NCI-H1092 (cell line): ENCODE measurements at places on chromosomes 12 and 14.

- DNase-seq, result no peak
Observed at GRCh38 chr14:49692193-49692757, 645 bp upstream of the KLHDC1 start.

GRCh38 chr12:4216187-4216927 is 57.2 kb upstream of the CCND2 start:
- no peak for DNase-seq

DNA sequence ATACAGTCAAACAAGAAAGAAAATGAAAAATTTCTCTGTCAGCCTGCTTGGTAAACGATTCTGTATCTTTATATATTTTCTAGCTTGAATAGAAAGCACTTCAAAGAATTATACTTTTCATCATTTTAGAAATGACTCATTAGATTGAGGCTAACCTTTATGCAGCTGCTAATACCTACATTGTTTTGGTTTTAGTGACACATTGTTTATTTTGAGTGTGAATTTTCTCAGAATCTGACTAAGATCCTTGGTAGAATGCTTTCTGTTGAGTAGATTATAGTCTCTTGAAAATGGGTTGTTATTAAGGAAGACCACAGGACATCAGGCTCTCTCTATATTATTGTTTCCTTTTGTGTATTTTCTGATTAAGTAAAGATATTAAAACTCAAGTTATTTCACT is at the start of gene PMCH:
Gene PMCH, minus strand, starts transcription at position 45 of the 400 bp plus-strand sequence. CDS start 63 bp downstream, outside the sequence.
- DNase-seq, result no peak

DNA sequence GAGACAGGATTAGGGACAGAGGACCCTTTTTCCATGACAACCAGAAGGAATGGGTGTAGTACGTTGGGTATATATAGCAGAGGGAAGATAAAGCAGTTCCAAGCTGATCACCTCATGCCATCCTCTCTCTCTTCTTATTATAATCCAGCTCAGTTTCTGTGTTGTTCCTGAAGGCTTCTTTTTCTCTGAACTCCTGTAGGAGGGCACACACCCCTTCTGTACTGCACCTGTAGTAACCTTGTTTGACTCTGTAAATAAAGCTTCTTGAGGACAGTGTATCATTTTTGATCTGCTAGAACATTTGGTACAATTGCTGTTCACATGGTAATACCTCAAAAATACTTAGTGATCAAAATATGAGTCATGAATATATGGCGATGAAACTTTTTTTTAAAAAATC is 33.5 kb downstream of the HELB start:
- no peak for DNase-seq

DNA sequence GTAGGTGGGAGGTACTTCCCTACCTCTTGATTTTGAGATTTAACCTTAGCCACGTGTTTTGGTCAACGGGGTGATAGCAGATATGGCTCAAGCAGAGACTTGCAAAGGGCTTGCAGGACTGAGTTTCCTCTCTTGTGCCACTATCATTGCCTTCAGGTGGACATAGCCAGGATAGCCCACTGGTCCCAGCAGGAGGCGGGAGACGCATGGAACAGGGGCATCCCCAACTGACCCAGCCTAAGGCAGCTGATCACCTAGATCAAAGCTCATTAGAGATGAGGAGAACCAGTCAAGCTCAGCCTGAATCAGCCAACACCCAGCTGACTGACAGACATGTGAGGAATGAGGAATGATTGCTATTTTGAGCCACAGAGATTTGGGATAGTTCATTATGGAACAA is 49.6 kb downstream of the CALM1 start:
- no peak for DNase-seq

DNA sequence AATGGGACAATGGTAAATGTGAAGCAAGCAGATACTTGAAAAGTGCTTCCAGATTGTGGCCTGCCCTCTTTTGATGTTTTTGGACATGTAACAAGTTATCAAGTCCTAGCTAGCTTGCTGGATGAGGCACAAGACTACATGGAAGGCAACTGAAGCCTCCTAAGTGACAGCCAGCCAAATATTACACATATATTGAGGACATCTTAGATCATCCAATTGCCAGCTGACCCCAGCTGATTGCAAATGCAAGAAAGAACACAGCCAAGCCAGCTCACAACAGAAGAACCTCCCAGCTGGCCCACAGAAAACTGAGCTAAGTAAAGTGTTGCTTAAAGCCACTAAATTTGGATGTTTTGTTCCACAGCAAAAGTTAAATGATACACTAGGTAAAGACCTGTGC is 156.9 kb downstream of the SRGAP1 start:
- no peak for DNase-seq

DNA sequence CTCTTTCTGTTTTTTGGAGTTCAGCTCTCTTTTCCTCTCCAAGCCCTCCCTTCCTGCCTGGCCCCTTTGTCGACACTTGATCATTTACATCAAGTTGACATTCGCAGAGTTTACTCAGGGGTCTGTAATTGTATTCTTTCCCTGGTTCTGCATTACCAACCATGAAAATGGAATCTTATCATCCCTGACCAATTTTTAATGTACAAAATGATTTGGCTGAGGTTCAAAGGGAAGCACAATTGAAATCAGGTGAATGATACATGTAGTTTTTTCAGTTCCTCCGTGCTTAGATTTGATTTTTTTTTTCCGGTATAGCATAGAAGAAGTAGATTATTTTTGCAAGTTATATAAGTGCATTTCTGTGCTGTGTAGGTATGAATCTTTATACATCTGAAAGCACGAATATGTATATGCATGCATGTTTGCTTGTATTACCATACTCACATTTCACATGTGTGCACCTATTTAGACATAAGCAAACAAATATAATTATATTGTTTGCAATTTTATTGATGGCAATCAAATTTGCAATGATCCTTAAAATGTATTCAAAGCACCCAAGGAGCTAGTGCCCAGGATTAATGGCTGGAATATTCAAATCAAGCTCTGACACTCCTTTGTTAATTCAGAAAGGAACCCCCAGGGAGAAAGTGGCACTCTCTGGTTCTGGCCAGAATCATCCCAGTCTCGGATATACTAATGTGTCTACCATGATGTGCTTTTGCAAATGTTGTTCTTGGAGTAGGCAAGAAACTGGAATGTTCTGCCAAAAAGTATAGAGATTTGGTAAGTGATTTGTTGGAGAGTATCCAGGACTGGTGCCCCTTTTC is 189.3 kb downstream of the VRK1 start:
- DNase-seq, result no peak

DNA sequence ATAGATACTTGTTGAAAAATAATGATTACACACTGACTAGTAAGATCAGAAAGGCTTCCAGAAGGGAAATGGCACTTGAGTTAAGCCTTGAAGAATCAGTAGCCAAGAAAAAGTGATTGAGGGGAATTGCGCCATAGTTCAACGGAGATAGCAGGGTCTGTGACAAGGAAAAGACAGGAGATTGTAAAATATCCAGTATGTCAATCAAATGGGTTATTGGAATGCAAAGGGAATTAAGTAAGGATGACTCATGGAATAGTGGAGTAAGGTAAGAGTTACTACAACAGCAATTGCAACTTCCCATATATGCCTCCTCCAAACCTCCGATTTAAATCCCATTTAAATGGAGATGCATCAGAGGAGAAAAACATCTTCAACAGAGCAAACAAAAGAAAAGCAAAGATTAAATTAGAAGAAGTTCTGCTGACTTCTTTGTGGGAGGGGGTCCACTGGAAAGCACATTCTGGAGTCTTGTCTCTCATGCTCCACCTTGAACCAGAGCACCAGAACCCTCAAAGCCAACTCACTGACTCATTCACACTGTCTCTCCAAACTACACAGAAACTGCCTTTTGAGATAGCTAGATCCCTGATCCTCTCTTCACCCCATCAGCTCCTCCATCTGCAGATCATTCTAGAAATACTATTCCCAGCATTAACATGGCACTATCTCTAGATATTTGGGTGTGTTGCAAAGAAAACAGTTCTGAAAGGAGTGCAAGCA is 138.2 kb downstream of the NUAK1 start:
- no peak for DNase-seq

DNA sequence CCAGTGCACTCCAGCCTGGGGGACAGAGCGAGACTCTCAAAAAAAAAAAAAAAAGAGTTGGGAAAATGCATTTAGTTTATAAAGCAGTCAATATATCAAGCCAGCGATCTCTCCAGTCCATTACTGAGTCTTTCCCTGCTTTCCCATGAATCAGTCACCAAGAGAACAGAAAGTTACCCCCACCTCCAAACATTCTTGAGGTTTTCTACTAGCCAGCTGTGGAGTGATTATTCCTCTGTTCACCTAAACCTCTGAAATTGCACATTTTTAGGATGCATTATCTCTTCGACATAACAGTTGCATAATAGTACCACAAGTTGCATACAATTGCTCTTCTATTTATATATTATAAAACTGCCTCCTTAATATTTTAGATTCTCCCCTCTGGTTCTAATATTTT is 134.8 kb upstream of the DIO3 start:
- no peak for DNase-seq

DNA sequence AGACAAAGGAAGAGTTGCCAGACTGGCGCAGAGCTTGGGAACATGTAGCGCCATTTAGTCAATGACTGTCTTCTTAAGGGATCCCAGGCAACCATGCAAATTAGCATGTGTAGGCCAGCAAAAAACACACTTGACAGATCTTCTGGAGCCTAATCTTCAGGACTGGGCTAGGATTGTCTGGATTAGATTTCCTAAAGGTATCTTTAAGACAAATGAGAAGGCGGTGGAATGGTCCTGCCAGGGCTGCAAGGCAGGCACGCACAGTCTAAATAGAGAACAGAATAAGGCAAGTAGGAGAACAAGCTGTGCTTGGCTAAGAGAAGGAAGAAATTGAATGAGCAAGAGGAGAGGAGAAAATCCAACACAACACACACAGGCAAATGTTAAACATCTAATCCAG is 80.0 kb downstream of the CIT start:
- no peak for DNase-seq

- no peak for DNase-seq
Observed at GRCh38 chr14:72450473-72451044, 443.3 kb downstream of the DPF3 start.

DNA sequence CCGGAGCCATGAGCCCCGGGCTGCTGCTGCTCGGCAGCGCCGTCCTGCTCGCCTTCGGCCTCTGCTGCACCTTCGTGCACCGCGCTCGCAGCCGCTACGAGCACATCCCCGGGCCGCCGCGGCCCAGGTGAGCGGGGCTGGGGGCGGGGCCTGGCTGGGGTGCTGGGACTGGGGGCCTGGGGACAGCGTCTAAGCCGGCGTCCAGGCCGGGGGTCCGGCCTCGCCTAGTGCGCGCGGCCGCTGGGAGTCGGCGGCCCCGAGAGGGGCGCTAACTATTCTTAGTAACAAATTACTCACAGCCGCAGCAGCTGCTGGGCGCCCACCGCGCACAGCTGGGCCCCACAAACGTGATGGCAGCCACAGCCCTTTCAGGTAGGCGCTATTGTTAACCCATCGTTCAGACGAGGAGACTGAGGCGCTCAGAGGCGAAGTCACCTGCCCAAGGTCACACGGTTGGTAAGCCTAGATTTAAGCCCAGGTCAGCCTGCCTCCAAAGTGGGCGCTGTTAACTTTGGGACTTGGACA is 374 bp downstream of the CYP46A1 start:
- DNase-seq, result no peak

DNA sequence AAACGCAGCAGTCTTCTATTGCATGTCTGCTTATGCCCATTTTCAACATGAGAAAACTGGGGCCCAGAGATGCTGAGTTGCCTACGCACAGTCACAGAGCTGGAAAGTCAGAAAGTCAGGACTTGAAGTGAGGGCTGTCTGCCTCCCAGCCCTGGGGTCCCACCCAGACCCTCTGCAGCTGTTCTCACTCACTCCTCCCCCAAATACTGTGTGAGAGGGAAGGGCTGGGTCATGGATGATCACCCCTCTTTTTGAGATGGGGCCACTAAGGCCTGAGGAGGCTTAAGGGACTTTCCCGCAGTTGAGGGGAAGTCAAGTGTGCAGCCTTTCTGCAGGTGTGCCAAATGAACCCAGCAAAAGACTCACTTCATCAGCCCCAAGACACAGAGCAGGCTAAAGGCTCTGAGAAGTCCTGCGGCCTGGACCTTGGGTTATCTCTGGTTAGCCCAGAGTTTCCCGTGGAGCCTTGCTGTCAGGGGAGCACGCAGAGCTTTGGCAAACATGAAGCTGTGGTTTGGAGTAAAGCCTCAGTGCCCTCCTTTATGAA is 18.7 kb downstream of the DTX1 start:
- no peak for DNase-seq

- peak; percentile 42 for DNase-seq
Observed at GRCh38 chr12:32698285-32698684, 19.2 kb downstream of the DNM1L start.
